CD4-positive, alpha-beta T cell treated with Interleukin-1 beta for 1 hour (primary cell): ENCODE measurements at places on chromosomes 6 and 20.

DNA sequence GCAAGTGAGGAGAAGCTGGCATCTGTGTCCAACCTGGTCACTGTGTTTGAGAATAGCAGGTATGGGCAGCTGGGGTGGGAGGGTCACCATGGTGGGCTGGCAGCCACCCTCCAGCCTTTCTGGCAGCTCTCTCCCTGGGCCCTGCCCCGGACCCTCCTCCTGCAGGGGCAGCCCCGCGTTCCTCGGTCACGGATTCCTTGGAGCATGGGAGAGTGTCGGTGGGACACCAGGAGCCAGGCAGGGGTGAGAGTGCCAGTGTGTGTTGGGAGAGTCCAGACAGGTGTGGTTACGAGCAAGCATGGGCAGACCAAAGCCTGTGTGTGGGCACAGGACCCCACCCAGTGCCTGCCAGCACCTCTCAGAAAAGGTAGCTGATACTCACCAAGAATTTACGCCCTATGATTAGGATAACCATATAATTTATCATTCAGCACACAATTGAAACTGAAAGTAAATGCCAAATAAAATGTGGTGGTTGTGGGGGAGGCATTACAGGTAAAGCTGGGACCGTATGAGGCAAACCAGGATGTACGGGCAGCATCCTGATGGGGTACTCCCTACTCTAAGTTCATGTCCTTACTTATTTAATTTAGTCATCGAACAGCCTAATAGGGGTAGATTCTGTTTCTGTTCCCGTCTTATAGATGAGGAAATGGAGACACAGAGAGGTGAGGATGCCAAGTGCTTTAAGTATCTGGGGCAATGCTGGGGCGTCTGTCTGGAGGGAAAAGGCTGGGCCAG lies 542 bp downstream of the FGD2 start:
- no peak for DNase-seq

DNA sequence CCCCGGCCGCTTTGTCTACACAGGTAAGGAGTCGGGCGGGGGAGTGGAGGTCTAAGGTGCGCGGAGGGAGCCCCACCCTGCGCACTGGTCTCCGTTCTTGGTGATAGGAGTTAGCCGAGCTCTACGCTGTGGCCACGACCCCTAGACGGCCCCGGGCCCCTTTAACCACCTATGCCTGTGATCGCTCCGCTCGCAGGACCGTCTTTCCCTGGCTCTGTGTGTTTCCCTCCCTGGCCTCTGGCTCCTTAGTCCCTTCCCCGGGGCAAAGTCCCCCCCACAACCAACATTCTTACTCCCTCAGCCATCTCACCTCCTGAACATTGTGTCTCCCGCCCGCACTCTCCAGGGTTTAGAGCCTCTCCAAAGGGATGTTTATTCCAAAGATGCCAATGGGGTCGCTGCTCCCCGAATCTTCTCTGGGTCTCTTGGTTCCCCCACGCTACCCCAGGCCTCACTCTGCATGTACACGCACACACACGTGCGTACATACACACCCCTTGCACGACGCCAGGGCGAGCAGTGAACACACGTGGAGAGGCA lies 50.4 kb downstream of the CPXM1 start:
- no peak for DNase-seq

- peak; percentile 98 for DNase-seq
These were observed at the start of gene FITM2 for GRCh38 chr20:44310664-44311639. FITM2 (minus strand) TSS chr20:44311202; CDS start chr20:44311148, 54 bp downstream.

GRCh38 chr6:149898966-149899365 lies 1.1 kb upstream of the RAET1E start:
- no peak for DNase-seq

GRCh38 chr6:166285233-166285632 lies 23.0 kb downstream of the PRR18 start:
- no peak for DNase-seq

- no peak for DNase-seq
These were observed 10.8 kb upstream of the DTNBP1 start for GRCh38 chr6:15673666-15674065.

DNA sequence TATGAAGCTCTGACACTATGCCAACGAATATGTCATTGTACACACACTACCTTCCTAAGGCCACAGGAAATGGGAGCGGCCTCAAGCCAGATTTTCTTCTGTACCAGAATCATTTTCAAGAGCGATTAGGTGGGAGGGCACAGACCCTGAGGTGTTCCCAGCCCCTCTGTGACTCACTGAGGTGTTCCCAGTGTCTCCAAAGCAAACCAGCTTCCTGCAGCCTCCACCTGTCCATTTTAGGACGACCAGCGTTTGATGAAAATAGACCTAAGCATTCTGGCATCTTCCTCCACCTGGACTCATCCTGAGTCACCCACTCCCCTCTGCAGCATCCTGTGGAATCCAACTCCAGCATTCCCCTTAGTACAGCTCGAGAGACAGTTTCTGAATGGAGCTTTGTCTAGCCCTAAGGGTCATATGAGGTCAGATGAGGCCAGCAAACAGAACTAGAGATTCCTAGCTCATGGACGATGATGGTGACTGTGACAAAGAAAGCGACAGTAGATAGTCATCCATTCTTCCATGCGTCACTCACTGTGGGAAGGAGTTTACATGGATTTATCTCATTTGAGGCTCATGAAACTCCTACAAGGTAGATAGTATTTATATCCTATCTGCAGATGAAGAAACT lies 203.4 kb downstream of the PTPRT start:
- DNase-seq, result no peak

DNA sequence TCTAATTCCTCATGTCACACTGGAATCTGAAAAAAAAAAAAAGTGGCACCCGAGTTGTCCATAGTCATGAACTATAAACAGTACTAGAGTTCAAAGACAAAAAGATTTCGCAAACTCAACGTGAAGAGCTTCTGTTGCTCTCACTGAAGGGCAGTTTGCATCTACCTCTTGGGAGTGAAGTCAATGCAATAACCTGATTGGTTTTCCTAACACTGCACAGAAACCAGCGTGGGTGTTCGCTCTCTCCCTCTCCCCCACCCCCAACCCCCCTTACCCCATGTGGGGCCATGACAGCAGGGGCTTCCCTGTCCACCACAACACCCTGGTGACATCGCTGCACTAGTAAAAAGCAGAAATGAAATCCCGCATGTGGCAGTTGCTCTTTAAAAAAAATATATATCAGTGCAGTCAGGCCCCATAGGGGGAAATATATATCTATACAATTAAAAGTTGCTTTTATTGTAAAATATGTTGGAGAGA lies 66.9 kb downstream of the GMPR start:
- DNase-seq, result no peak

DNA sequence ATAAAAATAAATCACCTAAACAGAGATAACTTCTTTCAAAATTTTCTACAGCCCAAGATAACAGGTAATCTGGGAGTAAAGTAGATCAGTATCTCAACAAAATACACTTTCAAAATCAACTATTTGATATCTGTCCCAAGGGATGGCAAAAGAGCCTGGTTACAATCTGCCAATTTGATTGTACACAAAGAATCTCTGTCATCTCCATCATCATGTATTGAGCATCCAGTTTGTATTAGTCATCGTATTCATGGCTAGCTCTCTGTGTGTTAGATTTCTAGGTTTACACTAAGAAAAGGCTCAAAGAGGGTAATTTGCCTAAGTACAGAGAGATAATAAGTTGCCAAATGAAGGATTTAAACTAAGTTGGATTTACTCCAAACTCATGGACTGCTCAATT lies 329.0 kb upstream of the NRSN1 start:
- DNase-seq, result no peak

GRCh38 chr6:111980971-111981840 lies 72.7 kb upstream of the CCN6 start:
- no peak for DNase-seq

DNA sequence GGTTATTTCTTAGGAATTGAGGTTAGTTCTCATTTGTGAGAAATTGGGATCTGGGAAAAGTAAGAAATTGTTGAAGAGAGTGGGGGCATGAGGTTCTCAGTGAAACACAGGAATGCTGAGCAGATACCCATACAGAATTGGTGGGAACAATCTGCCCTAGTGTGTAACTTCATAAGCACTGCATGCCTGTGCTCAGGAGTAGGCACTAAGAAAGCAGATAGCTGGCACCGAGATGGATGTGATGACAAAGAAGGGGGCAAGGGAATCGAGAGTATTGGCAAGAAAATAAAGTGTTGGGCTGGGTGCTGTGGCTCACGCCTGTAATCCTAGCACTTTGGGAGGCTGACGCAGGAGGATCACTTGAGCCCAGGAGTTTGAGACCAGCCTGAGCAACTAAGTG lies 4.0 kb downstream of the SLC17A5 start:
- DNase-seq, result no peak

DNA sequence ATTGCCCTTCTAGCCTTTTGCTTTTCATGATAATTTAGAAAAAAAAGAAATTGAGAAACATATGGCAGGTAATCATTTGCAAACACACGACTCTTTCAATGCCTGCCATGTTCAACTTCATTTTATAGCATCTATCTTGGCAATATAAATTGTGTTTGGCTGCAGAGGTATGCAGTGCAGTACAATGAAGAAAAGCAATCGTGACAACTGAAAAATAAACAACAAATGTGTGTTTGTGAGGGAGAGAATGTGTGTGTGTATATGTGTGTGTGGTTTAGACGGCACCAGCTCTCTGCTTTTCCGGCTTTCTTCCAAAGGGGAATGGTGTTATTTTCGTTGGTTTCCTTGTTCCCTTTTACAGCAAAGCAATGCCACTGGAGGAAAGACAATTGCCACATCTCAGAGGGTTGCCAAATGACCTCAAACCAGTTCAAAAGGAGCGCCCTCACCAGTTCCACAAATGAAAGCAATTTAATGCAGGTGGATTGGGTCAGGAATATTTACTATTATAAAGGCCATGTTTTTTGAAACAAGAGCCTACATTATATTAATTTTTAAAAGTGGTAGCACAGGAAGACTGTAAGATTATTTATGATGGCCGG lies 587.2 kb downstream of the PRKN start:
- no peak for DNase-seq

DNA sequence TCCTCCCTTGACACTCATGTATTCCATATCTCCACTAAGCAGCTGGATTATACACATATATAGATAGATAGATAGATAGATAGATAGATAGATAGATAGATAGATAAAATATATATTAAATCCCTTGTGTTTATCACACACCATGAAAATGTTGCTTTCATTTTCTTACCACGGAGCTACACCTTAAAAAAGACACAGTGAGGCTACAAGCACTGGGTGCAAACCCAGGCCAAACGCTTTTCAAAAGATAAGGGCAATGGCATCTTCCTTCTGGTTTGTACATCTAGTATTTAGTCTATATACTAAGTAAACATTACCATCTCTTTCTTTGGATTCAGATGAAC lies 377.1 kb downstream of the ESR1 start:
- DNase-seq, result peak; percentile 37

- DNase-seq, result no peak
These were observed 22.5 kb downstream of the PREX1 start for GRCh38 chr20:48805286-48805685.

DNA sequence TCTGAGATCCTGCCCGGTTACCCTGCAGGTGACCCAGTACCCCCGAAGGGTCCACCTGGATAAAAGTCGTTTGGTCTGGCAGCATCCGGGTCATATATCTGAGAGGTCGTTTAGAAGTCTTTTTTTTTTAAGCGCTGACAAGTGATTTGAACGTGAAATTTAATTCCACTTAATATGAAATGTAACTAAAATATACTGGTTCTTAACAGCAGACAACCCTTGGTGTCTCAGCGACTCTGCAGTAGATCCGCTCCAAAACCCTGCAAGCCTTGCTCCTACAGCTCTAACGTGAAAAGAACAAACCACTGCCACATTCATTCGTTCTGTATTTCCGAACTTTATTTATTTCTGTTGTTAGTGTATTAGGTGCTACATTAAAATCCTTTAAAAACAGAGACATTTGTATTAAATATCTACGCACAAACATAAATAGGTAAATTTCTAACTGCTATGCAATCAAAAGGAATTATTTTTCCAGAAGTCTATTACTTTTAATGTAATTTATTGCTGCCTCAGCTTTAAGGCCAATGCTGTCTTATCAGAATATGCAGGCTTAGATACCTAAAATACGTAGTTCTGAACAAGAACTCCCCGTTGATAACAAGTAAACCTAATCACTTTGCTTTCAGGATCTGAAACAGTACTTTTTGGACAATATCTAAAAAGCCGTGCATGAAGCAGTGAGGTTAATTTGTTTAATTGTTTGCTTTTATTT lies 33.5 kb upstream of the TCF21 start:
- no peak for DNase-seq

- no peak for DNase-seq
These were observed 76.0 kb upstream of the NHSL1 start for GRCh38 chr6:138575257-138575656.

GRCh38 chr6:146787876-146788508 lies 189.2 kb downstream of the ADGB start:
- DNase-seq, result no peak

- no peak for DNase-seq
These were observed 47.8 kb upstream of the PLCG1 start for GRCh38 chr20:41089555-41089954.

GRCh38 chr6:126267626-126268025 lies 72.3 kb upstream of the CENPW start:
- no peak for DNase-seq

DNA sequence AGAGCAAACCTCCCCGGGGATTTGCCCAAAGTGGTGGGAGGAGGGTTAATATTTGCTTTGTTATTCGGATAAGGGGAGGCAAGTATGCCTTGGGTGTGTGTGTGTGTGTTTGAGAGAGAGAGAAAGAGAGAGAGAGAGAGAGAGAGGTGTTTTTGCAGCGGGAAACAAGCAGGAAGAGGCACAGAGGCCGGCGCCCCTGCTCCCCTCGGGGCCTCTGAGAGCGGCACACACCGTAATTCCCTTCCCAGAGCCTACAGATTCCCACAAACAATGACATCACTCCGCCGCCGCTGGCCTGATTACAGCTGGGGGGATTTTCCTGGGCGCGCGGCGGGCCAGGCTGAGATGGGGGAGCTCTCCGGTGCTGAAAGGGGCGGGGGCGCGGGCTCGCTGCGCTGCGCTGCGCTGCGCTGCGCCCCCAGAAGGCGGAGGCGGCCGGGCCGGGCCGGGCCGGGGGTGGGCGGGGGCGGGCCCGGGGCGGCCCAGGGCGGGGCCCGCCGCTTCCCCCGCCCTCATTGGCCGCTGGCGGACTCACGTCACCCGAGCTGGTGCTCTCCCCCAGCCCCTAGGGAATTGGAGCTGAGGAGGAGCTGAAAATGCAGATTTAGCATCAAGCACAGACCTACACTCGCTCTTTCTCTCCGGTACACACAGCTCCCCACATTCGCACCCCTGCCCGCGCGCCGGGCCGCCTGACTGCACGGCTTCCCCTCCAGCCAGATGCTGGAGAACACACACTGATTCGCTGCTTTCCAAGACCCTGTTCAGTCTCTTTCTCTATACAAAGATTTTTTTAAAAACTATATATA lies at the start of gene PCSK2:
TSS of gene PCSK2 (plus strand) at position 631 of the 809 bp plus-strand sequence. CDS start 266 bp downstream, outside the sequence.
- no peak for DNase-seq
